ENCODE measurements at places on chromosomes 12 and 14. TPM values are rescaled to one million over a fixed set of nuclear protein-coding genes. Genes with fewer than 3 reads are reported as not detected.

DNA sequence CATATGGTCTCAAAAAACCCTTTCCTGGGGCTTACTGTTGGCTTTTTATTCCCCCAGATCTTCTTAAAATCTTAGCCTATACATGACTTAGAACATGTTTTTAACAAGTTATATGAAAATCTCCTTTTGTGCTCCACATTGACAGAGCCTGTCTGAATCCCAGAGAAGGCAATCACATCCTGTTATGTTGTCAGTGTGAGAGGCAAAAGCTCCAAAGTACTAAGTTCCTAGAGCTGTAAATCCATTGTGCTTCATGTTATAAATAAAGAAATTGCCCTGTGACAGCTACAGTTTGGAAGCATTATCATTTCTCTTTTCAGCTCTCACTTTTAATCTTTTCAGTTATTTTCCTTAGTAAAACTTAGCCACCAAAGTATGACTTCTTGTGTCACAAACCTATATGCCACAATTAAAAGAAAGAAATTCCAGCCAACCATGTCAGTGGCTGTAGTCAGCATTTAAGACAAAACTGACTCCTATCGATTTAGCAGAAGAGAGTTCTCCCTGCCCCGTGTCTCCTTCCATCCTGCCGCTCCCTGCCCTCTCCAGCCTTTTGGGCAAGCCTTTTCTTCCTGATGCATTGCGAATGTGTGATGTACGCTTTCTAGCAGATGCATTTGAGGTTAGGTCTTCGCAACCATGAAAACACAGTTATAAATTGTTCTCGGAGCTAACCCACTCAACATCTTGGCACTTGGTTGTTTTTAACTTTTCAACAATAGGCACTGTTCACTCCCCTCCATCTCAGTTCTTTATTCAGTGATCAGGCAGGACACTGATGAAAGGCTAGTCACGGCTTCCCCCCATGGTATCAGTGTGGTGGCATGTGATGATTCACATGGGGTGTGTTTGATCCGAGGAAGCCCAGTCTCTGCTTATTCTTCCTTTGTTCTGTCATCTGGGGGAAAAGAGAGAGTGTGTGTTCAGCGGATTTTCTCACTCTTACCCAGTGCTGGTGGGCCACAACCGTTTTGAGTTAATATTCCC is 143.5 kb downstream of the SSPN start:
- DNase-seq: no peak

DNA sequence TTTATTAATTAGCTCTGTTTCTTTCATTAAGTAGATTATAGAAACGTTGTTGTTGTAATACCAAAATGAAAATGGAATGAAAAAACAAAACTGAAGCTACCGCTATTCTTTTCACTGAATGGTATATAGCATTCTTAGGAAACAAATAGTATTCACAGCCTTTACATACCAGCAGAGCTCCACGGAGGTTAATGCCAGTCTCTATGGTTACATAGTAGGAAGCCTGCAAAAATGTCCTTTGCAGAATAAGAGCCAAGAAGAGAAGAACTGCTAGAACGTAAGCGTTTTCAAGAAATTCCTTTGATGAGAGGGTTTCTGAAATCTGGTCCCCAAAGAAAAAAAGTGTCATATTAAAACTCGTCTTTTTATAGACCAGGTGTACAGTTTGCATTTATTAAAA is 30.6 kb downstream of the ABCC9 start:
- DNase-seq: no peak

- no peak for DNase-seq
Observed at GRCh38 chr12:117010693-117011451, 88.3 kb downstream of the TESC start.

KRT6B gene
- not detected for total RNA-seq

GRCh38 chr14:100076606-100077005 is 11.4 kb downstream of the EVL start:
- DNase-seq: peak; percentile 50

MAP1LC3B2 gene
- total RNA-seq: 0.26 TPM

DNA sequence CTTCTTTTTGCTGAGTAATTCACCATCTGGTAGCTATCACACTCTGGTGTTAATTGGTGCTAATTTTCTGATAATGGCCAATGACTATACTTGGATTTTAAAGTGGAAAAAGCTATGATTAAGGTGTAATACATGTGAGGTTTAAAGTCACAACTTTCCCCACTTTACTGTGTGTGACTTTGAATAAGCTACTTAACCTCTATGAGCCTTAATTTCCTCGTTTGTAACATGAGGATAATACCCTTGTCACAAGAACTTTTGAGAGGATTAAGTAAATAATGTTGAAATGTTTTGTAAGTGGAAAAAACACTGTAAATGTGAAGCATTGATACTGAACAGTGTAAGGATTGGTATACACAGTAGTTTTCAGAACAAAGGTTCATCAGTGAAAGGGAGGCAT is 65.3 kb downstream of the MSRB3 start:
- no peak for DNase-seq

GRCh38 chr12:54033106-54033979 is 493 bp downstream of the HOXC5 start:
- DNase-seq: no peak

AMN gene
- total RNA-seq: not detected

MARS1 gene
- total RNA-seq: 285 TPM

DNA sequence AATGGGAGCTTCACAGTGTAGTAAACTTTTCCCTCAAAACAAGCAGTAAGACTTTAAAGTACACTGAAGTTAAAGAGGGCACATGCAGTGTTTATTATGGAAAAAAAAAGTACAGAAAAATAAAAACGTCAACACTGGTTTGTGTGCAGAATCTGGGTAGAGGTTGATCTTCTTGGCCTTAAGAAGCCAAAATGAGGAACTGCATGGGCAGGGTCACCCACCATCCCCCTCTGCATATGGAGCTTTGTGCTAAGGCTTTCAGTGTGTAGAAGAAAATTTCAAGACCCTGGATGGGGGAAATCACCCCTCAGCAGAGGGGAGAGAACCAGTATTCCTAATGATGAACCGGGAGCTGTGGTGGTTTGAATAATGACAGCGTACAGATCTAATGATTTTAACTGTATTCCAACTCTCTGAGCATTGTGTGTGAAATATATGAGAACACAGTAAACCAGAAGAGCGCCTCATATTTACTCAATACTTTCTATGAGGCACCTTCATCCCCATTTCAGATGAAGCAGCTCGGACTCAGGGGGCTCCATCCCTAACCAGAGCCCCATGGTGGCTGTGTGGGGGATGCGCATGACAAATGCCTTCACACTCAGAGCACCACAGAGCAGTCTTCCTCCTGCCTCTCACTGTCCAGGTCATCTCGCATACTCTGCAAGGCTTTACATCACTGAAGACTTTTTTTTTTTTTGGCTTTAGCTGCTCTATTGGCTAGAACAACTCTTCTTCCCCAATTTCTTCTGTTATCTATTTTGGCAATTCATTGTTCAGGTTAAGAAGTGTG is 33.4 kb downstream of the ACADS start:
- no peak for DNase-seq

- peak; percentile 83 for DNase-seq
Observed at GRCh38 chr12:3304436-3305165, 186.4 kb upstream of the PRMT8 start.

- DNase-seq: peak; percentile 88
Observed at GRCh38 chr12:114668151-114668885, 15.7 kb downstream of the TBX3 start.

DNA sequence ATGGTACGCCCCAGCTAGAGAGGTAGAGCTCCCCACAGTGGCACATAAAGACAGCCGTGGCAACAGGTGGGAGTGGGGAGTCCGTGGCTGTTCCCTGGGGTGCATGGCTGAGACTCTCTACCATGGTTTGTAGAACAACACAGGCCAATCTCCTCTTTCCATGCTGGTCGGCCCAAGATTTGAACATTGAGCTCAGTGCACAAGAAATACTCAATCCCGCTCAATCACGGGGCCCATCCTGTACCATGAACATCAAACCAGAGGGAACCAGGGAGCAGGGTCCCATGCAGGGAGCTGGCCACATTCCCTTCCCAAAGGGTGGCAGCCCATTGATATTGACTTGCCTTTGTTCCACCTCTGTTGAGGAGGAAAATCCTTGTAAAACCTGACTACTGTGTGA is 353.1 kb downstream of the DPF3 start:
- no peak for DNase-seq

- DNase-seq: no peak
Observed at GRCh38 chr14:100532906-100533655, 54.1 kb downstream of the BEGAIN start.

DNA sequence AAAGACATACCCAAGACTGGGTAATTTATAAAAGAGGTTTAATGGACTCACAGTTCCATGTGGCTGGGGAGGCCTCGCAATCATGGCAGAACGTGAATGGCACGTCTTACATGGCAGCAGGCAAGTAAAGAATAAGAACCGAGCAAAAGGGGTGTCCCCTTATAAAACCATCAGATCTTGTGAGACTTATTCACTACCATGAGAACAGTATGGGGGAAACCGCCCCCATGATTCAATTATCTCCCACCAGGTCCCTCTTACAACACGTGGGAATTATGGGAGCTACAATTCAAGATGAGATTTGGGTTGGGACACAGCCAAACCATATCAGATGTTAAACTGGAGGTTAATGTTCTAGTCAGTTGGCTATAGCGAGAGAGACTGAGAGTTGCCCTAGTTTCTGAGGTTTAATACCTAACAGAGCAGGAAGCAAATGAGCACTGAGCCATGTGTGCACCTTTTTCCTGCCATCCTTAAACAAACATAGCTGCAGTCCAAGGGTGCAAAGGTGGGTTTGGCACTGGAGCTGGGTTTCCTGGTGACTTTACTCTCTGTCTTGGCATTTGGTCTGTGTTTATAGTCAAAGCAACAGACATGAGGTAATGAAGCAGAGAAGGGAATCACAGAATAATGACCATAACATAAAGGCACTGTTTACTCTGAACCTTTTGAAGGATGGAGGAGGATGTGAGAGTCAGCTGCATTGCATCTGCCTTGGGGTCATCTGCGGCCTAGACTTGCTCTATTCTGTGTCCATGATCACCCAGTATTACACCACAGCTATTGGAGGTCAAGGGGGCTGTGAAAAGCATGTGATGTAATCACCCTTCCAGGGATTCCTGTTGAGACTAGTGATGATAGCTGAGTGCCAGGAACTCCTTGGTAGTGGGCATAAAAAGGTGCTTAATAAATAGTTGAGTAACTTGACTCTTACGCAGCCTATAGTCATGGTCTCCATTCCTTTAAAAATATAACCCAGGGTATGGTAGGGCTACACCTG is 83.6 kb upstream of the USP44 start:
- no peak for DNase-seq

MGP gene
- total RNA-seq: 0.72 TPM

GRCh38 chr14:70882776-70883492 is 24.3 kb upstream of the PCNX1 start:
- DNase-seq: peak; percentile 14

DNA sequence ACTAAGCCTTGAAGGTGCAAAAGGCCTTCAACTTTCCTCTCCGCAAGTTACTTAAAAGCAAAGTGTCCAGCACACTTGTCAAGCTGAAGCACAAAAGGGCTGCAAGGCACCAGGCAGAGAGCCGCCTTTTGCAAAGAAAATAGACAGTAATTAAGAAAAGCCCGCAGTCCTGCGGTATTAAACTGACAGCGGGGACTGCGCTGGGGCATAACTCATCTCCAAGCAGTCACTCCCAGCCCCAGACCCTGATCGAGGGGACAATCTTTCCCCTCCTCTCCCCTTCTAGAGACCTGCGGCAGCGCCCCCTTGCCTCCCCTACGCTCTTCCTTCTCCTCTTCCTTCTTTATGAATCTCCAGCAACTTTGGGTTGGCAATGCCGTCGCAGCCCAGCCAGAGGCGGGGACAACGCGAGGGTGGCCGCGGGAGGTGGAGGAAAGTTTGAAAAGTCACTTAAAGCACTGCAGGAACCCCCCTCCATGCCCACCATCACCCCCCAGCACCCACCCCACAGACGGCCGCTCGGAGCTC is 200.9 kb upstream of the CAND1 start:
- no peak for DNase-seq

IFI27L2 gene
- 21.0 TPM for total RNA-seq

- no peak for DNase-seq
Observed at GRCh38 chr14:100004392-100004791, 60.8 kb upstream of the EVL start.

GRCh38 chr12:26868447-26869103 is 35.6 kb upstream of the ITPR2 start:
- no peak for DNase-seq

- peak; percentile 74 for DNase-seq
Observed at GRCh38 chr14:85471744-85472143, 58.2 kb upstream of the FLRT2 start.

DNA sequence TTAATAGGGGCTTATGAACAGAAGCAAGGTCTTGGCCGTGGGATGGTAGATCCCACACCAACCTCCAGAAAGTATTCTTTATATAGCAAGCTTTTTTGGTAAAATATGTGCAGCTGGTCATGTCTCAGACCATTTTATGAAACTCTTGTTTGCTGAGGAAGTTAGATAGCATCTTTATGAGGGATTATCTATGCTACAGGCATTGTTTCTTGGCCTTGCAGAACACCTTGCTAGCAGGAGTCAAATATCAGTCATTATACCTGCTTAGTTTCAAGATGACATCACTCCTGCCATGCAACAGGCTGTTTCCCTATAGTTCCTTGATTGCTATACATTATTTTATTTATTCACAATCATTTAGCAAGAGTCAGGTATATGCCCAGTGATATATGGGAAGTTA is 84.8 kb upstream of the LRFN5 start:
- DNase-seq: no peak

DNA sequence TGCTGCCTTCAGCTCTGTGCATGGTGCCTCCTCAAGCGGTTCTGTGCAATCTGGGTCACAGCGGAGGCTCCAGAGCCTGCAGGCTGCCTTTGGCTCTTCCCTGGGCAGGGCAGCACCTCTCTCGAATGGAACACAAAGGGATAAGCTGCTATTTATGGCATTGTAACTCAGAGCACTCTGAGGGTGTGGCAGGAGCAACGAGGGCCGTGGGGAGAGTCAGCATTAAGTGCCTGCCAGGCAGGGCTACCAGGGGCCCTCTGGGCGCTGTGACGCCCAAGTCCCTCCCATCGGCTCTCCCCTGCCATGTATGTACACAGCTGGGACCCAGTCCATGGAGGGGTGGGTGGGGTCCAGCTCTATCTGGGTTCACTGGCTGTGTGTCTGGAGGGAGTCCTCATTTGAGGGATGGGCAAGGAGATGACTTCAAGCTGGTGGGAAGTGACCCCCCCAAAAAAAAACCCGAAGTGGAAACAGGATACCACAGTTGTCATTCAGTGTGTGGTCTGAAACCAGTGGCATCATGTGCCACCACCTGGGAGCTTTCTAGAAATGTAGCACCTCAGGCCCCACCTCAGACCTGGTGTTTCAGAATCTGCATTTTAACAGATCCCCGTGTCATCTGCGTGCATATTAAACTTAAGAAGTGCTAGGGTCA is 44.0 kb upstream of the OAS1 start:
- DNase-seq: no peak

DNA sequence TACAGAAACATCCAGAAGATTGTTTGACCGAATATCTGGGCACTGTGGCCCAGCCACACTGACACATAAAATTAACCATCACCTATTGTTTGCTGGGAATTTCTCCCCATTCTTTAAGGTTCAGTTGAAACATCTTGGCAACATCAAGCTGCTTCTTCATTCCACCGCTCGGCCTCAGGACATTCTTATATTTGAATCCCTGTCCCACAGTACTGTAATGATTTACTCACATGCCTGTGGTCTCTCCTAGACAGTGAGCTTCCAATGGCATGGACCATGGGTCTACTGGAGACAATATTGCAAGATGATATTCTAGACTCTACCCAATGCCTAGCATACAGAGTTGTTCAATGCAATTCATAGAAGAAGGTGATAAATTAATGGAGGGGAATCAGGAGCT is 56.1 kb downstream of the EMP1 start:
- DNase-seq: no peak

- DNase-seq: peak; percentile 19
Observed at GRCh38 chr12:96047229-96048211, 12.1 kb upstream of the LTA4H start.

Data from MG63 (cell line).